ENCODE measurements at places on chromosomes 12 and 14.

- DNase-seq: no peak
Observed at GRCh38 chr14:97393244-97393643, 596.1 kb downstream of the VRK1 start.

- DNase-seq: no peak
Observed at GRCh38 chr12:117202033-117202432, 11.8 kb upstream of the FBXO21 start.

GRCh38 chr12:32253154-32253790 is 146.1 kb upstream of the FGD4 start:
- no peak for DNase-seq

- no peak for DNase-seq
Observed at GRCh38 chr12:102421802-102422583, 58.4 kb downstream of the IGF1 start.

DNA sequence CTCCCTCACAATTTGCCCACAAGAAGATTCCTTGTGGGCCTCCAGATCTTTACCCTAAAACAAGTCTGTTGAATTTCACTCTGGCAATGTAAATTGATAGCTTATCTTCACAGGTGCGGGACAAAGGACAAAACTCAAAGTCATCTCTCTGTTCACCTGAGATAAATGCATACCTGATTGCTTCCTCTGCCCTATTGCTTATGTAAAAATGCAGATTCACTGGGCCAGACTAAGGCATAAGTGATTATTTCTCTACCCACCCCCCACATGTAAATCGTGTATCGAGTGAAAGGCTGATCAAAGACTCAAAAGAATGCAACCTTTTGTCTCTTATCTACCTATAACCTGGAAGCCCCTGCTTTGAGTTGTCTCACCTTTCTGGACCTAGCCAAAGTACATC is 316.8 kb downstream of the SSPN start:
- no peak for DNase-seq

GRCh38 chr14:102726191-102726949 is 50.9 kb upstream of the TRAF3 start:
- DNase-seq: no peak
